ENCODE measurements at places on chromosomes 5 and 9. TPM values are rescaled to one million over a fixed set of nuclear protein-coding genes. Genes with fewer than 3 reads are reported as not detected.

The WNT8A gene
- not detected for total RNA-seq

The PCDHGA5 gene
- total RNA-seq, result 8.8 TPM

The PHF24 gene
- total RNA-seq, result 0.15 TPM

The HMGCR gene
- 16.5 TPM for total RNA-seq

The SLC9A3 gene
- 5.6 TPM for total RNA-seq

The CSF1R gene
- 79.0 TPM for total RNA-seq

The RFESD gene
- 1.6 TPM for total RNA-seq

The TAS2R1 gene
- total RNA-seq, result not detected

The AFAP1L1 gene
- 13.3 TPM for total RNA-seq

The DELE1 gene
- 76.7 TPM for total RNA-seq

- no peak for DNase-seq
Measured at GRCh38 chr9:82337351-82337750, 348.8 kb downstream of the SPATA31D1 start.

DNA sequence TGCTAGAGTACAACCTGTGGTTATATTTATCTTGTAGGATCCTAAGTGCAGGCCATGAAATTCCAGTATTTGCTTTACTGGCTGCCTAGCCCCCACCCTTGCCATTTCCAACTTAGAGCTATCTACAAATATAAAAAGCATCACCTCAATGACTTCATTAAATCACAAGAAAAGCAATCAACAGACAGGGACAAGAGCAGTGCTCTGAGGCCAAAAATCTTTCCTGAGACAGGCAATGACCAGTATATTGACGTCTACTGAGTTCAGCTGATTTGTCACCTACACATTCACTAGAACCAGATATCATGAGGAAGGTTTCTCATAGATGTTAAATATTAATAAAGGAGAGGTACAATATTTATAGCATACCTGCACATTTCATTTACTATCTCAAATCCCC, 38.4 kb upstream of the CTNNAL1 start:
- DNase-seq, result no peak

DNA sequence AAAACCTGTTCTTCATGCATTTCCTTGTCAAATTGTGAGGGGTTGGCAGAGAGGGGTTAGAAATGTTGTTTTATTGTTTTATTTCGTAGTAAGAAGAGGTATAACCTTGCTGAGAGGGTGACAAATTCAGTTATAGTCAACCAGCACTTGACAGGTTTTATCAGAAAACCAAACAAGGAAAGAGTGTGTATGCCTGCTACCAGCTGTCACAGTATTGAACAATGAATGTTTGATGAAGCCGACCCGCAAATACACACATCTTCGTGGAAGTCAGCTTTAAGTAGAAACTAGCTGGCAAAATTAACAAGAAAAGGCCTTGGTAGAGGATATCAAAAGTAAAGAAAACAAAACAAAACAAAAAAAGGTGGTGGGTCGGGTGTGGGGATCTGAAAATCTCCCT, 214.6 kb upstream of the TLE4 start:
- DNase-seq, result no peak

- DNase-seq, result peak; percentile 31
Measured at GRCh38 chr5:66757219-66757833, 161.1 kb downstream of the MAST4 start.

GRCh38 chr9:76756268-76756640, 8.0 kb upstream of the PCA3 start:
- no peak for DNase-seq

DNA sequence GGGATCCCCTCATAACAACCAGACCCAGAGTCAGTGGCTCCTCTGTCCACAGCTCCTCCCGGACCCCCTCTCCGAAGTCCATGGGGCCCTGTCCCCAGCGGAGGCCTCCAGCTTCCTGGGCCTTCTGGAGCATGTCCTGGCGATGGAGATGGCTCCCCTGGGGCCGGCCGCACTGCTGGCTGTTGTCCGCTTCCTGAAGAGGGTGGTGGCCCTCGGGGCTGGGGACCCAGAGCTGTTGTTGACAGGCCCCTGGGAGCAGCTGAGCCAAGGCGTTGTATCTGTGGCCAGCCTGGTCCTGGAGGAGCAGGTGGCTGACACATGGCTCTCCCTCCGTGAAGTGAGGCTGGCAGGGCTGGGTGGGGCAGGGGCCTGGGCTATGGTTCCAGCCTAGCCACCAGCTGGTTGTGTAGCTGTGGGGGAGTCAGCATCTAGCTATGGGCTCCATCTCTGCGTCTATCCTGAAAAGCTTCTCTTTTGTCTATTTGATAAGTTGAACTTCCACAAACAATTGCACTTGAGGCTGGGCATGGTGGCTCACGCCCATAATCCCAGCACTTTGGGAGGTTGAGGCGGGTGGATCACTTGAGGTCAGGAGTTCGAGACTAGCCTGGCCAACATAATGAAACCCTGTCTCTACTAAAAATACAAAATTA, 4.7 kb downstream of the ADGRD2 start:
- no peak for DNase-seq

- DNase-seq, result no peak
Measured at GRCh38 chr9:79664375-79664831, 92.6 kb downstream of the TLE4 start.

DNA sequence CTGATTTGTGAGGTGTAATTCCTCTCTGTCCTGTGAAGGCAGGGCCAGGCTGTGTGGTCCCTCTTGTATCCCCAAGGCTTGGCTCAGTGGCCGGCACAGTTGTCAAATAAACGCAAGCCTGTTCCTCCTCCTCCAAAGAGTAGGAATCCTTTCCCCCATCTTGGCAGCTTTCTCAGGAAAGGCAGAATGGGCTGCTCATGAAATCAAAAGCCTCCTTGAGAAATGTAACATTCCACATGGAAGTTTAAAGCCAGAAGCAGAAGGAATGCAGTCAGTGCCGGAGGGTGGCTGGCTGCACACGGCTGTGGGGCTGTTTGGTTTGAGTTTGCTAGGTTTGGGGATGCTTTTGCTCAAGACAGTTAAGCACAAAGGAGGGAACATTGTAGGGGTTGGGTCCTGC, 34.5 kb upstream of the MED10 start:
- peak; percentile 24 for DNase-seq

GRCh38 chr5:149666212-149666852, 63.8 kb upstream of the PPARGC1B start:
- DNase-seq, result no peak

- no peak for DNase-seq
Measured at GRCh38 chr9:108272349-108272899, 583.4 kb downstream of the ACTL7B start.

DNA sequence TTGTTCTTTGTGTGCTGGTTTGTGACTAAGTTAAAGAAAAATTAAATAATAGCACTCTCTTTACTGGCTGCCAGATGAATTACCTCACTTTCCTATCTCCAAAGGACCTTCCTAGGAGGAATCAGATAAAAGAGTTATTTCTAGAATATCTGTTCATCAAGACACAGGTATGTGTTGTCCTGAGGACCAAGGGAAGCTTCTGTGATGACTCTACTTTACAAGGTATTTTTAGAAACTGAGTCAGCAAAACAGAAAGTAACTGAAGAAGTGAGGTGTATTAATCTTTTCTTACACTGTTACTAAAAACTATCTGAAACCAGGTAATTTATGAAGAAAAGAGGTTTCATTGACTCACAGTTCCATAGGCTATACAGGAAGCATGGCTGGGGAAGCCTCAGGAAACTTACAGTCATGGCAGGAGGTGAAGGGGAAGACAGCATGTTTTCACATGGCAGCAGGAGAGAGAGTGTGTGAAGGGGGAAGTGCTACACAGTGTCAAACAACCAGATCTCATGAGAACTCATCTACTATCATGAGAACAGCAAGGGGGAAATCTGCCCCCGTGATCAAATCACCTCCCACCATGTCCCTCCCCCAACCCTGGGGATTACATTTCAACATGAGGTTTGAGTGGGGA, 189.2 kb upstream of the DMAC1 start:
- no peak for DNase-seq

GRCh38 chr5:90944116-90944515, 385.5 kb downstream of the ADGRV1 start:
- no peak for DNase-seq

Measured in breast epithelium (tissue), 4 donors.